ENCODE measurements at places on chromosomes 16 and 17.

DNA sequence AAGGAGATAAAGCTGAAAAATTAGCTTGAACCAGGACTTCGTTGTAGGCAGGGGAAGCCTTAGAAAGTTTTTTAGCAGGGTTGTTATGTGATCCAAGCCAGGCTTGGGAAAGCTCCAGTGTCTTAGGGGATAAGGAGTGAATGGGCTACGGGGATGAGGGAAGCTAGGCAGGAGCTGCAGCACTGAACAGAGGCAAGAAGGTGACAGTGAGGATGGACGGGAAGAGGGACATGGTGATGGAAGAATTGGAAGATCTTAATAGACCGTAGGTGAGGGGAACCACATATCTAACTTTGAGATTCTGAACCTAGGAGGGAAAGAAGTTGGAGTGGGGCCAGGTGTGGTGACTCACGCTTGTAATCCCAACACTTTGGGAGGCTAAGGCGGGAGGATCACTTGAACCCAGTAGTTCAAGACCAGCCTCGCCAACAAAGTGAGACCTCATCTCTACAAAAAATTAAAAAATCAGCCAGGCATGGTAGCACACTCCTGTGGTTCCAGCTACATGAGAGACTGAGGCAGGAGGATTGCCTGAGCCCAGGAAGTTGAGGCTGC, 3.2 kb downstream of the RHBDL3 start:
- no peak for DNase-seq

GRCh38 chr17:43027091-43028032, 2.3 kb downstream of the RND2 start:
- DNase-seq, result no peak

DNA sequence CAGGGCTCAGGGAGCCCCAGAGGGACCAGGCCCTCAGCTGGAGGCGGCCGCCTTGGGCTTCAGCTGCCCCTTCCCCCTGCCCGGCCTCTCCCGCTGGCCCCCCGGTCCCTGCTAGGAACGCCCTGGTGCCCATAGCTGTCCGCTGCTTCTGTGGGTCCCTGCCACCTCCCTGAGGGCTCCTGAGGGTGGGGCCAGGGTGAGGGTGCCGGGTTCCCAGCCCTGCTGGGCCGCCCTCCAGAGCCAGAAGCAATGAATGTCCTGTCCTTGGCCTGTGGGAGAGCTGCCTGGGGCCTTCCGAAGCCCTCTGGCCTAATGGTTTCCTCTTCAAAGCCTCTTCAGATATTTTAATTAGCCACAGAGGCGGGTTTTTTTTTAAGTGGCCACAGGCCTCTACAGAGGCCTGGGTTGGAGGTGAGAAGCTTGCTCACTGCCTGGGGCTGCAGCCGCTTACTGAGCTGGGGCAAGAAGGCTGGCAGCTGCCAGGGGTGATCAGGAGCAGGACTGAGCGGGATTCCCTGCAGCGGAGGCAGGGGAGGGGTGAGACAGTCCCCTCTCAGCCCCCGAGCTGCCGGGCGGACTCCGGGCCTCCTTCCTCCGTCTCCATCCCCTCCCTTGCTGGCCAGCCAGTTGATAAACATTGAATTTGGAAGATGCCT, 9.9 kb downstream of the CENPX start:
- no peak for DNase-seq

DNA sequence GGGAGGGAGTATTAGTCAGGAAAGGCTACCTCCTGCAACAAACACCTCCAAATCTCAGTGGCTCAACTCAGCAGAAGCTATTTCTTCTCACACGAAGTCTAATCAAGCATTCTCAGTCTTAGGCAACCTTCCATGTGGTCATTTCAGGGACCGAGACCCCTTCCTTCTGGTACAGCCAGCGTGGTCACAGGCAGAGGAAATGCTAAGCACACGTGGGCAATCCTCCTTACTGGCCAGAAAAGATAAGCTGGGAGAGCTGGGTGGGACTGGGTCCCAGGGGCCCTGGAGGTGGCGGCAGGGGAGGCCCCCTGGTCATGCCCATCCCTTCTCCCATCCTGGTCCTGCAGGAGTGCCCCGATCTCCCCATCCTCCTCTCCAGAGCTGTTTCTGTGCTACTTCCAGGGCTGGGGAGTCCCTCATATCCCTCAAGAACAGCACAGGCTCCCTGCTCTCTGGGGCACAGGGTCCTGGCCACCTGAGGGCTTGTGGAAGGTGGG, 5.7 kb upstream of the CX3CL1 start:
- DNase-seq, result no peak

GRCh38 chr16:78946556-78946955, 654.0 kb downstream of the MAF start:
- no peak for DNase-seq

DNA sequence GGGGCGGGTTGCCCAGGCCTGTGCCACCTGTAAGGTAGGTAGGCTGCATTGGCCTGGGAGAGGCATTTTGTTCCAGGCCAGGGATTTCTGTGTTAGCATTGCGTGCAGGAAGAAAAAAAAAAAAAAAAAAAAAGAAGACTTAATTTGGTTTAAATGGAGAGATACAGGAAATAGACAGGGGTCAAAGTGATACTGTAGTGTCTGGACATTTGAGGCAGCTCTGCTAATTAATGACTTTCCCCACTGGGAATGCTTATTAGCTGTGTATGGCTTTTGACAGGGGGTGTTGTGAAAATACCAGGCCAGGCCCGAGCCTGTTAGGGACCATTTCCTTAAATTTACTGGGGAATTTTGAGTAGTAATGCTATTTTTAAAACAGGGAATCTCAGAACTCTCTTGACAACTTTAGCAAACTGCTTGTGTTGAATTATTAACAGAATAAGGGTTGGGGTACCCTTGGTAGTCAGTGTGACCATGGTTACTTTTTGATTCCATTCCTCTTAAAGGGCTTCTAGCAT, 1.0 kb downstream of the MAP2K4 start:
- DNase-seq, result no peak
